ENCODE measurements at places on chromosomes 2 and 18. TPM values are rescaled to one million over a fixed set of nuclear protein-coding genes. Genes with fewer than 3 reads are reported as not detected.

ERFE gene
- polyA plus RNA-seq, result 0.60 TPM

KCNG2 gene
- not detected for polyA plus RNA-seq

ACOXL gene
- 0.96 TPM for polyA plus RNA-seq

GAREM2 gene
- 0.19 TPM for polyA plus RNA-seq

PUS10 gene
- 2.3 TPM for polyA plus RNA-seq

HOXD1 gene
- not detected for polyA plus RNA-seq

ESPNL gene
- not detected for polyA plus RNA-seq

MRO gene
- not detected for polyA plus RNA-seq

SERPINB13 gene
- polyA plus RNA-seq, result 4.2 TPM

PLCD4 gene
- 2.8 TPM for polyA plus RNA-seq

HRH4 gene
- not detected for polyA plus RNA-seq

NEURL3 gene
- not detected for polyA plus RNA-seq

SYT4 gene
- not detected for polyA plus RNA-seq

VWC2L gene
- not detected for polyA plus RNA-seq

KCNK3 gene
- 0.17 TPM for polyA plus RNA-seq

PRSS56 gene
- not detected for polyA plus RNA-seq

ITPRIPL1 gene
- polyA plus RNA-seq, result 0.17 TPM

ADNP2 gene
- polyA plus RNA-seq, result 9.1 TPM

PAX3 gene
- polyA plus RNA-seq, result not detected

GPR45 gene
- not detected for polyA plus RNA-seq

PKP4 gene
- polyA plus RNA-seq, result 35.9 TPM

GEN1 gene
- 7.4 TPM for polyA plus RNA-seq

TCF23 gene
- not detected for polyA plus RNA-seq

MOGAT1 gene
- polyA plus RNA-seq, result not detected

ELOA2 gene
- polyA plus RNA-seq, result not detected

CDK15 gene
- 3.1 TPM for polyA plus RNA-seq

METTL4 gene
- polyA plus RNA-seq, result 6.1 TPM

LCT gene
- 0.01 TPM for polyA plus RNA-seq

SF3B6 gene
- polyA plus RNA-seq, result 156 TPM

CAPN14 gene
- polyA plus RNA-seq, result 0.20 TPM

UGT1A8 gene
- not detected for polyA plus RNA-seq

FOXI3 gene
- 0.78 TPM for polyA plus RNA-seq

ATOH8 gene
- polyA plus RNA-seq, result not detected

LIPG gene
- 45.5 TPM for polyA plus RNA-seq

PFN4 gene
- 0.42 TPM for polyA plus RNA-seq

SH2D6 gene
- polyA plus RNA-seq, result 0.06 TPM

MTX2 gene
- 36.2 TPM for polyA plus RNA-seq

IL36B gene
- 0.07 TPM for polyA plus RNA-seq

CXCR4 gene
- polyA plus RNA-seq, result 0.03 TPM

YPEL5 gene
- 30.4 TPM for polyA plus RNA-seq

GPAT2 gene
- polyA plus RNA-seq, result not detected

DSC3 gene
- polyA plus RNA-seq, result 50.2 TPM

PPP4R1 gene
- polyA plus RNA-seq, result 133 TPM

NT5C1B gene
- not detected for polyA plus RNA-seq

CTNNA2 gene
- polyA plus RNA-seq, result not detected

TWSG1 gene
- polyA plus RNA-seq, result 35.3 TPM

AGFG1 gene
- 122 TPM for polyA plus RNA-seq

HOXD13 gene
- polyA plus RNA-seq, result not detected

RBKS gene
- 1.9 TPM for polyA plus RNA-seq

PSMD14 gene
- 88.4 TPM for polyA plus RNA-seq

ZNF532 gene
- 38.4 TPM for polyA plus RNA-seq

FOXD4L1 gene
- 0.10 TPM for polyA plus RNA-seq

DNAH6 gene
- 0.03 TPM for polyA plus RNA-seq

L3MBTL4 gene
- polyA plus RNA-seq, result not detected

IL1RL2 gene
- 1.1 TPM for polyA plus RNA-seq

KHK gene
- 1.6 TPM for polyA plus RNA-seq

ATP6V1B1 gene
- 0.03 TPM for polyA plus RNA-seq

IL1RN gene
- 38.0 TPM for polyA plus RNA-seq

SH3BP4 gene
- polyA plus RNA-seq, result 36.8 TPM

MYO5B gene
- polyA plus RNA-seq, result 13.1 TPM

Measured in mammary epithelial cell (primary cell).